ENCODE measurements at places on chromosomes 6 and 20.

DNA sequence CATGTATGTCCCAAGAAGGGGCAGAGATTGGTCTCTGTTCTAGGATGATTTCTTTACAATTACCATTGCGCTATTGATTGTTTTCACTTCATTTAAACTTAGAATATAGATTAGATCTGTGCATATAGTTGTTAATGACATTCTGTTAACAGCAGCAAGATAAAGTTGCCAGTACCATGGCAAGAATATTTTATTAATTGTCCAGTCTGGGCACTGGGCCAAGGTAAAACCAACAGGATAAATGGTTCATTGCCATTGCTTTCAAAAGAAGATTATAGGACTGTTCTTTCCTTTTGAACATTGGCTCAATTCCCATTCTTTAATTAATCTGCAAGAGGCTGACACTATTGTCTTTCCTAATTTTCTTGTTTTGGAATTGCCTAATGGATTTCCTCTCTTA is 592.4 kb downstream of the RFPL4B start:
- DNase-seq = no peak

- DNase-seq = no peak
Measured at GRCh38 chr20:17306427-17306826, 79.6 kb downstream of the PCSK2 start.

DNA sequence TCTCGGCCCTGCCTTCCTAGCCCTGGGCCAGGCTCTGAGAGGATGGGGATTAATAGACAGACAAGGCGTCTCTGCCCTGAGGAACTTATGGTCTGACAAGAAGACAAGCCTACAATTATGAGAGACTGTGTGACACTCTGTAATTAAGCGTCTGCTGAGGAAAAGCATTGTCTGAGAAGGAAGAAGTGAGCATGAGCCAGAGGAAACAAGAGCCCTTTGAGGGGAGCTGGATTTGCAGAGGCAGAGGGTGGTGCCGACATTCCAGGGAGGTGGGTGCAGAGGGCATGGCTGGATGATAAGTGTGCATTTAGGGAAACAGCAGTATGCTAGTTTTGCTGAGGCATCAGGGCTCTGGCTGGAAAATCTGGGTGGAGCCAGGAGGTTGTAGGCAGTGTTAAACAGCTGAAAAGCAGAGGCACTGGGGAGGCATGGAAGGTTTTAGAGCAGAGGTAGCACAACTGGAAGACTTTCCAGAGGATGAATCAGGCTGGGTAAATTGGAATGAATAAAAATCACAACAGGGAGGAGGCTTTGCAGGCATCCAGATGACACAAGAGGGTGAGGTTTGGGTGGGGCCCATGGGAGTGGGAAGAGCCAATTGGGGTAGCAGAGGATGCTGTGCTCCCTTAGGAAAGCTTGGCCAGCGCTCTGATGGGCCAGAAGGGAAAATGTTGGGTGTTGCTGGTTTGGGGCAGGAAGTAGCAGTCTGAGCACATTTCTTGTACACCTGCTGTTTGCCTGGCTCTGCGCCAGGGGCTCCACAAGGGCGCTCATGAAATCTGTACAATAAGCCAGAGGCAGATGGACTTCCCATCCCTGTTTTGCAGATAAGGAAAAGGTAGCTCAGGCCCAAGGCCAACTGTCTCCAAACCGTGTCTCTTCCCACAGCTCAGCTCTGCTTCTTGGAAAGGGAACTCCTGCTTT is 74.0 kb upstream of the MYL9 start:
- no peak for DNase-seq

DNA sequence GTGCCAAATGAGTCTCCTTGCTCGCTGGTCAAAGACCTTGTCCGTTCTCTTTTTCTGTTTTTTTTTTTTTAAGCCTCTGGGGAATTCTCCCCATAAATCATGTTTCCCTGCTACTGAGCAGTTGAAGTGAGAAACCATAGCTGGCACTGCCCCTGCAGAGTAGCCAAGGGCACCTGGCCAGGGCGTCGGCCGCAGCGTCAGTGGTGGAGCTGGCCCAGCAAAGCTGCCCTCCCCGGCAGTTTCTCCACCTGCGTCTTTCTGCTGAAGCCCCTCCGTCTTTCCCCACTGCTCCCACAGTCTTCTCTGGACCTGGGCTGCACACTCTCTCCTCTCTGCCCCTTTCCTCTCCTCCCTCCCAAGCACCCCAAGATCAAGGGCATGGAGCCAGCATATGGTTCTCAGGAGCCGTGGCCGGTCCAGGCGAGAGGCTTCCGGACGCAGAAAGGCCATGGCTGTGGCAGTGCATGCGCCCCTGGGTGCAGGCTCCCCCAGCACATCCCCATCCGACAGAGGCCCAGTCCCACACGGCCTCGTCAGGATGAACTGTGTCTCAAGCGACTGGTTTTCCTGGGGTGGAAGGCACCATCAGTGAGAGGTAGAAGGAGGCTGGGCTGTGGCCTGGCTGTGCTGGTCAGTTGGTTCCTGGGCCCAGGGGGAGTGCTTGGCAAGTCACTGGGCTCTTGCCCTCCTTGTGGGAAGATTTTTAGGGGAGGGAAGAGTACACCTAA is 218.1 kb downstream of the ERMARD start:
- DNase-seq = no peak

DNA sequence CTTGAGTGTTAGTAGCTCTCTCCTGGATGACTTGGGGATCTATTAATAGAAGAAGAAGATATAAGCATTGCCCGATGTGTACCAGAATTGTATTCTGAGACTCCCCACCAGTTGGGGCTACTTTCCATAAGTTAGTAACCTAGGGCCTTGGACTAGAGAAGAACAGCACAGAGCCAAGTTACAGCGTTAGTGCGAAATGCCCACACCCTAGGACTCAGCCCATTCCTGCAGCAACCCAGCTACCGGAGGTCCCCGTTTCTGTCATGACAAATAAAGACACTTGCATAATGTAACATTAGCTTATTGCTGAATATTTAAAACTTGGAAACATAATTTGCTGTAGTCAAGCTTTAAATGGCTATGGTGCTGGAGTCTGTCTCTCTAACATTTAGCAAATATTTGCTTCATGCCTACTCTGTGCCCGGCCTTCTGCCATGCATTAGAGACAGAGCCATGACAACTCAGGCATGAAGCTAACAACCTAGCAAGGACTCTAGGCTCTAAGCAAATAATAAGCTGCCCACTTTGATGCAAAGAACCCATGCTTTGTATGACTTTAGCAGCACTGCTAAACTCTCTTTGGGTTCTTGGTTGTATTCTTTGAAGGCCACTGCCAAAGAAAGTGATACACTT is 103.4 kb upstream of the COL21A1 start:
- DNase-seq = no peak

DNA sequence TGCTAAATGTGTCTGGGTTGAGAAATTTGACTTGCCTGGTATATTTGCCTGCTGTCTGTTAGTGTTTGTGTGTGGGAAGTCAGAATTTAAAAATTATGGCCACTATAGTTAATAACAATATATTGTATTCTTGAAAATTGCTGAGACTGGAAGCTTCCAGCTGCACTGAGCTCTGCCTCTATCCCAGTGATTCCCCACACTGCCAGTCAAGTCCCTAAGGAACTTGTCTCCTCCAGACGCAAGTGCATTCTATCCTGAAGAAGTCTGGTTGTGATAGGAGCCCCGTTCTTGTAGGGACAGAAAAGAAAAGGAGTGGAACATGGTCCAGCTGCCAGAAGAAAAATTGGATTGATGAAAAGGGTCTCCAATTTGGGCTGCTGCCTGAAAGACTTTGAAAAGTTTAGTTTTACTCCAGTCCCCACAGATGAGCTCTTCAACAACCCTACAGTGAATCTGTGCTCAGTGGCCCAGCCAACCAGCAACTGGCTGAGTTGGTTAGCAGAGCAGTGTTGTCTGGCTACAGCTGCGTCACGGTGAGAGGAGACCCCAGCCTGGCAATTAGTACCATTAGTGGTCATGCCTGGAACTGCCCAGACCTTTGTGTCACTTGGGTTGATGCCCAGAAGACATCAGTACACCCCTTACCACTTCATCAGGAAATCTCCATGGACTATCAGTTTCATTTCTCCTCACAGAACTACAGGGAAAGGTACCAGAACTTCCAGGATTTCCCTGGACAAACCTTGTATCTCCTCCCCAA is 183.1 kb upstream of the MCHR2 start:
- no peak for DNase-seq

- peak; percentile 49 for DNase-seq
Measured at GRCh38 chr6:83429857-83430610, 817 bp downstream of the ME1 start.

GRCh38 chr20:17932396-17932795 is 36.2 kb downstream of the SNX5 start:
- DNase-seq = no peak

- no peak for DNase-seq
Measured at GRCh38 chr6:158837684-158838625, 18.8 kb upstream of the EZR start.

- DNase-seq = no peak
Measured at GRCh38 chr20:36856691-36857635, 19.0 kb upstream of the TLDC2 start.

DNA sequence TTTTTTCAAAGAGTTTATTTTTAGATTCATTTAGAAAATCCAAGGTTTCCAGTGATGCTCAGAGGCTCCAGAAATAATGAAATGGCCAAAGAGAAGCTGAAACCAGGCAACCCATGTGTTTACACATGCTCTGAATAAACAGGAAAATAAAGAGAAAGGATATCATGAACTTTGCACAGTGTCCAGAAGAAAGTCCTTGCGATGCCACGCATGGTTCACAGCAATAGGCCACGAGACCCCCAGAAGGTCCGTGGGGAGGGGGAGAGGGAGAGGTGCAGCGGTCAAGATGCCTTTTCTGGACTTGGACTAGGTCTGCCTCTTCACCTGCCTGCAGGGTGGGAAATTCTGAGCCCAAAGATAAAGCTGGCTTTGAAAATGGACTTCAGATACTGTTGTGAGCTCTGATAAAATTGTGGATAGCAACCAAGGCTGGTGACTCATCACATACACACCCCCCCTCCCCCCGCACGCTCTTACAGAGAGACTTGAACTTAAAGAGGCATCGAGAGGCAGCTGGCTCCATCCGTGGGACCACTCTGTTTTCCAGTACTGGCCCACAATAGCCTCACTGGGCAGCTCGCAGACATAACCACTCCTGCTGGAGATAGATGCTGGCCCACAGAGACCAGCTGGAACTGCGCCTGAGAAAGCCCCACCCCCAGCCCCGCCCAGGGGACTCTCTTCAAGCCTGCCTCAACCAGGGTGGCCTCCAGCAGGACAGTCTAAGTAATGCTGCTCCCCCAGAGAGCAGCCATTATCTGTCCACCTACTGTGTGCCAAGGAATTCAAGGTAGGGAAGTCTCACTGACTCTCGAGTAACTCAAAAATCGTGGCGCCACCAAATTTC is 21.2 kb upstream of the NFATC2 start:
- peak; percentile 97 for DNase-seq

GRCh38 chr6:2396846-2397630 is 151.6 kb upstream of the GMDS start:
- peak; percentile 25 for DNase-seq

GRCh38 chr6:29516108-29516507 is 28.4 kb upstream of the MAS1L start:
- DNase-seq = peak; percentile 94

DNA sequence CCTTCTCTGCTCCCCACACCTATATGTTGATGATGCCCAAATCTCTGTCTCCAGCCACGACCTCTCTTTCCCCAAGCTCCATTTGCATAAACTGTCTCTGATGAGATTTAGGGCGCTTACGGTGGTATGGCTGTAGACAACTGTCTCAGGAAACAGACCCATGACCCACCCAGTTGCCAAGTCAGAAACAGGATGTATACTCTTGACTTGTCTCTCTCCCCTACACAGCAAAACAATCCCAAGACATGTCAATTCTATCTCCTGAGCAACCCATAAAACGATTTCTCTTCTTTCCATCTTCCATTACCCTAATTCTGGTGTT is 13.9 kb downstream of the GNL1 start:
- no peak for DNase-seq

DNA sequence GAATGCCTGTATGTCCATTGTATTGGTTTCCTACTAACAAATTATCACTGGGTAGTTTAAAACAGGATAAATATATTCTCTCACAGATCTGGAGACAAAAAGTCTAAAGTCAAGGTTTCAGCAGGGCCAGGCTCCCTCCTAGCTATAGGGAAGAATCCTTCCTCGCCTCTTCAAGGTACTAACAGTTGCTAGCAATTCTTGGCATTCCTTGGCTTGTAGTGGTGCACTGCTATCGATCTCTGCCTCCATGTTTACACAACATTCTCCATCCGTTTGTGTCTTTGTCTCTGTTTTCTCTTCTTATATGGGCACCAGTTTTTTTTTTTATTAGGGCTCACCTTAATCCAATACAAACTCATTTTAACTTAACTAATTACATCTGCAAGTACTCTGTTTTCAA is 48.9 kb downstream of the OR2B6 start:
- no peak for DNase-seq

- peak; percentile 46 for DNase-seq
Measured at GRCh38 chr6:26250698-26251044, 114.3 kb upstream of the BTN3A2 start.

- no peak for DNase-seq
Measured at GRCh38 chr20:20085812-20086211, 33.5 kb downstream of the CFAP61 start.

DNA sequence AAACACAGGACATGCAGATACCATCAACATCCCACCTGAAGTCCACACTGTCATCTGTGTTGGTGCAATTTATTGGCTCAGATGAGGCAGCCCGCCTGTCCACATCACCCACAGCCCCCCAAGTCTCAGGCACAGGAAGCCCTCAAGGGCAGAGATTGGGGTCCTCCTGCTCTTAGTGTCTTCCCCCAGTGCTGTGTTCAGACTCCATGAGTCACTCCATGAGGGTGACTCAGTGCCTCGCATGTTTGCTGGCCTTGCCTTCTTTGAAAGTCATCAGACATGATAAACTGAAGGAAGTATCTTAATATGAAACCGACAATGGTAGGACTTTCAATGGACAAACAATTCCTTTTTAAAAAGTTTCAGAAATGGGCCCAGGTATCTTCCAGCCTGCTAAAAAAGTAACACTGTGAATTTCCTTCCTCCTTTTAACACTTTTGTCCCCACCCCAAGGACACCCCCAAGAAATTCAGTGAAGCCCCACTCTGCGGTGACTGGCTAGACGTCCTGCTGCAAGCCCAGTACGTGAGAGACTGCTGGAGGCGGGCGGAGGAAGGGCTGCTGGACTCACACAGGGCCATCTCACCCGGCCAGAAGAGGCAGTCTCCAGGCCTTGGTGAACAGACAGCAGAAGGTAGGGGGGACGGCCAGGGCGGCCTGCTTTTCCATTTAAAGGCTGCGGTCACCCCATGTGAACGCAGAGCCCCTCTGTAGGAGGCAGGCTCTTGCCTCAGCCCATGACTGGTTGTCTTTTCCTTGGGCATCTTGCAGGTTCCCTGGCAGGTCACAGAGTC is 43.0 kb upstream of the KCNK16 start:
- DNase-seq = peak; percentile 78

DNA sequence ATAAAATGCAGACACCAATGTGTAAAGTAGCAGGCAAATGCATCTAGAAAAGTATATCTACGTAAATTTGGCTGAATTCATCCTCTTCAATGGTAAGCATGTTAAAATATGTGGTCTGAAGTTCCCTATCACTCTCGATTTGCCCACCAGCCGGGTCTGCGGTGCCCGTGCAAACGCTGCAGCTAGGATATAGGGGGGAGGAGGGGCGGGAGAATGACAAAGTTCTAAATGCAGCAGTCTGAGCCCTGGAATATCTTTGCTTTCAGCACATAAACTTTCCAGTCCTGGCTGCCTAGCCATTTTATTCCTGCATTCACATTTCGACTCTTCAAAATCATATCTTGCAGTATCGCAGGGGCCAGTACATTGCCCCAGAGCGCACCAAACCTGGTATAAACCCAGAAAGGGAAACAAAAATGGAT is 708 bp downstream of the NRN1 start:
- DNase-seq = no peak

All from brain microvascular endothelial cell (primary cell).